ENCODE measurements at places on chromosomes 12 and 14.

DNA sequence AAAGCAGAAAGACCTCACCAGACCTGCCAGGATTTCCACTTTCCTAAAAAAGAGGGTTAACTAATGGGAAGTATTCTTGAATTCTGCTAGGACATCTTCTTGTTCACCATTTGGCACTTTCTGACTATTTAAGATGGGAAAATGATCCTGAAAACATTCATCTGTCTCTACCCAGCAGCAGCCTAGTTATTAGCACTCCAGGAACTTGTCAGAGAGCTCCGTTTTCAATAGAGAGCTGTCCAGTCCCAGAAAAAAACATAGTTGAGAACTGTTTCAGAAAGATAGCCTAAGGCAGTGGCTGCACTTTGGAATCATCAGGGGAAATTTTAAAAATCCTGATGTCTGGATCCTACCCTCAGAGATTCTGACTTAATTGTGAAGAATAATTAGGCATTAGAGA is 22.1 kb upstream of the CEP83 start:
- no peak for DNase-seq

- no peak for DNase-seq
Observed at GRCh38 chr12:62252576-62252975, 7.6 kb upstream of the USP15 start.

- DNase-seq, result no peak
Observed at GRCh38 chr14:24234095-24235005, 1.6 kb downstream of the GMPR2 start.

DNA sequence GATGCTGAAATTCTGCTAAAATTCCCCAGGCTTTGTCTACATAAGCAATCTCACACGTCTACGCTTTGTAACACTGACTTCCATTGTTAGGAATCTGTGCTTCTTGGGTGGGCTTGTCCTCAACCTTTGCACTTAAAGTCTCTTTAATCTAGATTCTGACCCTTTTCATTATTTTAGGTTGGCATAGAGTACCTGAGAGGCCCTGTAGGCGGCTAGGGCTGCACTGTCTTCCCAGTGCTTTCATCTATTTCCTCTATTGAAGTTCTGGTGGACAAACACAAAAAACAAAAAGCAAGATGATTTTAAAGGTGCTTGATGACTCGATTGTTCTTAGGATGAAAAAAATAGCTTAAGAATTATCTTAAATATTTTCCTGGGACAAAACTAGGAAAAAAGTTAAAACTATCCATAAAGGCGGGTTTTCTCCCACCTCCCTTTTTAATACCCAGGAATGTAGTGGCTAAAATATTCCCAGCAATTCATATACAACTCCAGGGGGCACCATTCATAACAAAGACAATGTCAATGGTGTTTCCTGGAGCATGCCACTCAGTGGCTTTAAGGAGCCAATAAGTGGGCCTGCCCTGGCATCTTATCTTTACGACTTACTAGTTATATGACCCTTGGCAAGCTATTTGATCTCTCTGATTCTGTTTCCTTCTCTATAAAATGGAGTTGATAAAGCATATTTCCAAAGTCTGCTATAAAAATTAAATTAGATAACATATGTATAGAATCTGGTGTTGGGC is 197.5 kb downstream of the STXBP6 start:
- DNase-seq, result no peak

DNA sequence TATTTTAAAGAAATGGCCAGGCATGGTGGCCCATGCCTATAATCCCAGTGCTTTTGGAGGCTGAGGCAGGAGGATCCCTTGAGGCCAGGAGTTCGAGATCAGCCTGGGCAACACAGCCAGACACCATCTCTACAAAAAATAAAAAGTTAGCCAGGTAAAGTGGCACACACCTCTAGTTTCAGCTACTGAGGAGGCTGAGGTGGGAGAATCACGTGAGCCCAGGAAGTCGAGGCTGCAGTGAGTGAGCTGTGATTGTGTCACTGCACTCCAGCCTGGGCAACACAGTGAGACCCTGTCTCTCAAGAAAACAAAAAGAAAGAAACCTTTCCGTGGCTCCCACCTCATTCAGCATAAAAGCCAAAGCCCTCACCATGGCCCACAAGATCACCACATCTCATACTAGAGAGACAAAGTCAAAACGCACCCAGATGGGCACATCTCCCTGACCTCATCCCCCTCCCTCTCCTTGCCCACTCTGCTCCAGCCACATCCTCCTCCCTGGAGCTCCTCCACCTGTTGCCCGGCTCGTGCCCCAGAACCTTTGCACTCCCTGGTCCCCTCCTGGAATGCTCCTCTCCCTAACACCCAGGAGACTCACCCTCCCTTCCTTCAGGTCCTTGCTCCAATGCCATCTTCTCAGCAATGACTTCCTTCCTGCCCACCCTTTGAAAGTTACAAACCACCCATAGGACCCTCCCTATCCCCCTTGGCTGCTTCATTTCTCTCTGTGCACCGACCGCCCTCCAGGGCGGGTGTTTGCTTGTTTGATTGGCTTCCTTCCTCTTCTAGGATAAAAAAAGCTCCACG is 4.8 kb upstream of the SCARB1 start:
- no peak for DNase-seq

DNA sequence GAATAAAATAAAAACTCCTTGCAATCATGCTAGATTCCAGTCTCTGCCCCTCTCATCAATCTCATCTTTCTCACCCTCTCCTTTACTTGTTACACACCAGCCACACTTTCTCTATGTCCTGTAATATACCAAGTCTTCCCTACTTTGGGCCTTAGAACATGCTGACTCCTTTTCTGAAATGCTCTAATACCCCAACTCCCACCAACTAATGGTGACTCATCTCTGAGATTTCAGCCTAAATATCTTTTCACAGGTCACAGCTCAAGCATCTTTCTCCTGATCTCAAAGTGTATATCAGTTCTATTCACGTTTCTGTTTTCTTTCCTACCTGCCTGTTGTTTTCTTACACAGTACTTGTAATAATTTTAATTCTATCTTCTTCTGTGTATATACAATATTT is 378.9 kb upstream of the PRICKLE1 start:
- no peak for DNase-seq

All from Right ventricle myocardium inferior (tissue), 1 donor.